Mesothelial cell of epicardium (in vitro differentiated cells): ENCODE measurements at places on chromosomes 3 and 15.
A peak's percentile ranks its signal among the peaks of the same experiment; 100 is the strongest.

DNA sequence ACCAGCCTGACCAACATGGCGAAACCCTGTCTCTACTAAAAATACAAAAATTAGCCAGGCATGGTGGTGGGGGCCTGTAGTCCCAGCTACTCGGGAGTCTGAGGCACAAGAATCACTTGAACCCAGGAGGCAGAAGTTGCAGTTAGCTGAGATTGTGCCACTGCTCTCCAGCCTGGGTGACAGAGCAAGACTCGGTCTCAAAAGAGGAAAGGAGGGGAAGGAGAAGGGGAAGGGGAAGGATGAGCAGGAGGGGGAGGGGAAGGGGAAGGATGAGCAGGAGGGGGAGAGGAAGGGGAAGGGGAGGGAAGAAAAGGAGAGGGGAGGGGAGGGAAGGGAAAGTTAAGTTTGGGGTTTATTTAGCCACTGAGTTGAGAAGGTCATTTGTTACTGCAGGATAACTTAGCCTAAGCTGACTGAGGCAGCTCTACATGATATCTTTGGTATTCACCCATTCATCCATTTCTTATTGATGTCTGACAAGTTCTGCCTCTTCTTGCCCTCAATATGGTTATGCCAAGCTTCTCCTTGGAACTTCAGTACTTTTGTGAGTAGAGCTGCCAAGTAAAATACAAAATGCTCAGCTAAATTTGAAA, 15.9 kb upstream of the ABHD2 start:
- DNase-seq = no peak

DNA sequence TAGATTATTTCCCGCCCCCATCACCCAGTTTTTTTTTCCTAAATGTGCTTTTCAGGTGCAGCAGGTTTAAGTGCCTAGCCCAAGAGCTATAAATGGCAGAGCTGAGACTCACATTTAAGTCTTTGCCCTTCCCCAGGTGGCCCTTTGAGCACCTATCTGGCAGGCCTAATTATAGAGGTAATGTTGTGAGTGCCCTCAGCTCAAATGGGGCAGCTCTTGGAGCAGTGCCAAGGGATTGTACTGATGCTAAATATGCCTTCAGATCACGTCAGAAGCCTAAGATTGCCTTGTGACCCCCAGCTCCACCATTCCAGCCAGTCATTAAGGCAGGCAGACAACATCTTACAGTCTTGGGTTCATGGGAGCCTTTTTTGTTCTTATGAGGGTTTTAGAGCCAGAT, 159.5 kb downstream of the RPLP1 start:
- no peak for DNase-seq

GRCh38 chr15:100905850-100906249, 13.3 kb upstream of the LRRK1 start:
- no peak for DNase-seq

DNA sequence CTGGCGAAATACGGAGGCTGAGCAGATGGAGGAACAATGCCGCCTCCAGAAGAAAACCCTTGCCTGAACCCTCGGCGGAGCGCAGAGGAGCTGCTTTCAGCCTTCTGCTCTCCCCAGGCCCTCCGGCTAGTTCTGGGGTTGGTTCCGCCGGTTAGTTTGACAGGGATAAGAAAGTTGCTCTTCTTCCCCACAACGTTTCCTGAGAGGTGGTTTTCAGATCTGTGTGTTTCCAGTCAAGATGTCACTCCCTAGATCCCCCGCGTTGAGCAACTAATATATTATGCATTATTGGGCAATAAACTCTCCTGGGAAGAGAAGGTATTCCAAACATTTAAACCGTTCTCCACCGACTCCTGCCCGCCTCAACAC, 551 bp downstream of the NLGN1 start:
- DNase-seq = no peak

DNA sequence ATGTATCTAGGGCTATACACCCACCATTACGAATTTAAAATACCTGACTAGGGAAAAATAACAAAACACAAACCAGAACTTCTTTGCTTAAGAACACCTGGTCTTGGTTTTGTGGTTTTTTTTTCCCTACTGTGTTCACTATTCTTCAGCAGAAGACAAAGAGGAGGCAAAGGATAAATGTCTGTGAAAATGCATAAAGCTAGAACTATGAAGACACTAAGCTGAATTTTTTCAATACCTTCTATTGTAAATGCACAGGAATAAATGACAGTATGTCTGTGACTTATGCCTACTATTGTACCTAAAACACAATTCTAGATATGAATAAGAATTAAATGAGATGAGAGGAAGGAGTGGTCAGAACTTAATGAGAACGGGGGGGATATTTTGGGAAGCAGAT, 86.9 kb downstream of the TBL1XR1 start:
- DNase-seq = no peak

DNA sequence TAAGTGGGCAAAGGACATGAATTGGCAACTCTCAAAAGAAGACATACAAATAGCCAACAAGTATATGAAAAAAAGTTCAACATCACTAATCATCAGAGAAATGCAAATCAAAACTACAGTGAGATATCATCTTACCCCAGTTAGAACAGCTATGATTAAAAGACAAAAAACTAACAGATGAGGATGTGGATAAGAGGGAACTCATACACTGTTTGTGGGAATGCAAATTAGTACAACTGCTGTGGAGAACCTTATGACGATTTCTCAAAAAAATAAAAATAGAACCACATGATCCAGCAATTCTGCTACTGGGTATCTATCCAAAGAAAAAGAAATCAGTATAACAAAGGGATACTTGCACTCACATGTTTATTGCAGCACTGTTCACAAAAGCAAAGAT, 28.6 kb downstream of the NEK10 start:
- no peak for DNase-seq

DNA sequence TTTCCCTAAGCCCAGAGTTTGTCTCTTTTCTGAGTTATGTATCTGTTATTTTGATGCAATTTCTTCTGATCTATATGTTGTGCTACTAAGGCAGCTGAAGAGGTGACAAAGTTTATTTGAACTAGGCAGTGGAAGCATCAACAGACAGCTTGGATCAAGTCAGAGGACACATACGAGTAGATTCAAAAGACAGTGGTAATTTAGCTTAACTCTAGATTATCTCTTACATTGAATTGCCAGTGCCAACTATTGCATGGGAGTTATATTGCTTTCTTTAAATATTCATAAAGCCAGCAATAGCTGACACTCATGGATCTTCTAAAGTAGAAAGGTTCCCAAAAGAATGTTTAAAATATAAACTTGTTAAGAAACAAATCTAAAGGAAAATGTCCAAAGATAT, 37.3 kb upstream of the CCDC66 start:
- no peak for DNase-seq

DNA sequence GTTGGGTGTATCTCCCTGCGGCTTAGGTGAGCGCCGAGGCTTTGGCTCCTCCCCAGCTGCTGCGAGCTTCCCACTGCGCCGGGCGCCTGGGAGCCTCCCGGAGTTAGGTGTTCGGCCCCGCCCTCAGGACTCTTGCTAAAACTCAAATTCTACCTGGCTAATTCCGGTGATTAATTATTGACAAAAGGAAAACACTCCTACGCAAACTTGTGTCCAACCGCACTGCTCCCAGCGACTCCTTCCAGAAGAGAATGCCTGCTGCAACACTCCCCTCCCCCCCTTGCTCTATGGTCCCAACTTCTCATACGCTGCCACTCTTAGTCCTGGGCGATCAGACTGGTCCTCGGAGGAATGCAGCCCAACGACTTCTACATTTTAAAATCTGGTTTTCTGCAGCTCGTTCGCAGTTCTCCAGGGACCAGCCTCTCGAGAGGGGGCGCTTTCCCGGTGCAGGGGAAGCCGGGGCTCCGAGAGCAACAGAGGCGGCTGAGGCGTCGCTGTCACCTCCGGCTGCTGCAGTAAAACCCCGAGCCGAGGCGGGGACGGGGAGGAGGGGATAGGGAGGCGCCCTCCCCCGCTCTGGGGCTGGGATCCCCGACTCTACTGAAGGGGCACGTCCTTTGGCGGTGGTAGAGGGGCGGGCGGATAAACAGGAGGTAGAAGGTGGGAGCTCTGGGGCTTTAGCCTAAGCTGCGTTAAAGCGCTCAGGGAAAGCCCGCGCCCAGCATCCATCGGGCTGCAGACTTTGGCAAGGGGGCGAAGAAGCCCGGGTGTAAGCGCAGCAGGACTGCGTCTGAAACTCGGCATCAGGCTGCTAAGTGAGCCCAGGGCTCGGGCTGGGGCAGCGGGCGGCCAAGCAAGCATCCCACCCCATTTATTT, at the start of gene SPTSSB:
SPTSSB (minus strand) TSS at position 77 of the 880 bp plus-strand sequence. CDS start 25,194 bp downstream, outside the sequence.
- DNase-seq = peak; percentile 73

DNA sequence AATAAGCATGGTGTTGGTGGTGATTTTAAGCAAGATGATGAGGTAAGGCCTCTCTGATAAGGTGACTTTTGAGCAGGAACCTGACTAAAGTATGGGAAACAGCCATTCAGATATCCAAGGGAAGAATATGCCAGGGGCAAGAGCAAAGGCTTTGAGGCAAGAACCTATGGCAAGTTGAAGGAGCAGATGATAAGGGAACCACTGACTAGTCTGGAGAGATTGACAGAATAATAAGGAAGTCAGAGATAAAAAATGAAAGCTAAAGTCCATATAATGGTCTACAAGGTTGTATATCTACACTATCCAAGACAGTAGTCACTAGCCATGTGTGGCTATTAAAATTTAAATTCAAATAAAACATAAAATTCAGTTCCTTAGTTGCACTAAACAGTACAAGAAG, 2.5 kb upstream of the C3orf38 start:
- DNase-seq = no peak

DNA sequence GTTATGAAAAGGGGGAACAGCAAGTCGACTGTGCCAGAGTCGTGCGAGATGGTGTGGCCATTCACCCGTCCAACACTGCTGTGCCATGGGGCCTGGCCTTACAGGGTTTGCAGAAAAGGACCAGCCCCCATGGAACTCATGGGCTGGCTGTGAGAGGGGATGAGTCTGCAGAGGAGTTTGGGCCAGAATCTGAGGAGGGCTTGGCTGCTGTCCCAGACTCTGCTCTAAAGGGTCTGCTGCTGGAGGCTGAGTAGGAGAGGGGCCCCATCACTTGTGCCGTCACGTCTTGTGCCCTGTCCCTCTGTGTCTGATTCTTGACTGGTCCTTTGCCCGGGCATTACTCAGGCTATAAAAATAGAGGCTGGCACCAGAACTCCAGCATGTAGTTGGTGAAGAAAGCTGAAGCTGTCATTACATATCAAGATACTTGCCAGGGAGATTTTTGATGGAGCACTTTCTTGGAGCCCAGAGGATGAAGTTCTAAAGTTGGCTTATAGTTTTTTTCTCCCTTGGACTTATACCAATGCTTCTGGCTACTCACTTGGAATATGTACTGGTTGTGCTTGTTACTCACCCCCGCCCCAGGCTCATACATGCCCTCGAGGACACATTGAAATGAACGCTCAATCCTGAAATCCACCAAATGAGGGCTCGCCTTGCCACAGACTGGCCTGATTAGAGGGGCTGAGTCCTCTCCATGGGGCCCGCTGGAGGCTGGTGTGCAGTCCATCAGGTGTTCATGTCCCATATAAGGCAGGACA, 10.2 kb downstream of the PXYLP1 start:
- no peak for DNase-seq

DNA sequence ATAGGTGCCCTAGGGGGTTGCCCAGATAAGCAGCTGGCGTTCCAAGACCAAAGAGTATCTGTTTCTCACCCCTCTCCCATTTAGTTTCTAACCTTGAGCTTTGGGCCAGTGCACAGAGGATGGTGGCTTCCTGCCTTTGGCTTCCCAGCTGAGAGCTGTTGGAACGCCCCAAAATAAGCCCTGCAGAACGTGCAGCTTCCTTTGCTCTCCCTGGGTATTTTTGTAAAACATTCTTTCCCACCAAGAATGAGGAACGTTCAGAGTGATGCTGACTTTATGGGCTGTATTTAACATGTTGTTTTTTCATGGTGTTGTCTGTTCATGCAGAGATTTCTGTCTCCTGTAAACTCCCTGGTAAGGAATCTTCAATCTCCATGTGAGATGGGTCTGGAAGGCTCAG, 63.8 kb downstream of the LPP start:
- DNase-seq = no peak

- no peak for DNase-seq
Measured at GRCh38 chr3:17399586-17399985, 342.8 kb downstream of the TBC1D5 start.

DNA sequence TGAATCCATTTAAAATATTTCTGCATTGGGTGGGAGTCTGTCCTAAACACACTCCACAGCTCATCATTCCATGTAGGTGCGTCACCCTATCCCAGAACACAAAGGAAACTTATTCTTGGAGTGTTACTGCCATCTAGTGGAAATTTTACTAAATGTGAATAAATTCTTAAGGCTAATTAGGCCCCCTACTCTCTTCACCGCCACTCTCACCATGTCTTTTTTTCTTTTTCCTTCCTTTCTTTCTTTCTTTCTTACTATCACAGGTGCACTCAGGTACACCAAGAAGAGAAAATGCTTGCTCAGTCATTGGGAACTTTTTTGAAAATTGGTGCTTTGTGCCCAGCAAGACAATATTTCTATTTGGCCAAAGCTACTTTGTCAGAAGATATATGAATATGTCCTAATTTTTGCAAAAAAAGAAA, 26.4 kb upstream of the ATP8B4 start:
- no peak for DNase-seq

DNA sequence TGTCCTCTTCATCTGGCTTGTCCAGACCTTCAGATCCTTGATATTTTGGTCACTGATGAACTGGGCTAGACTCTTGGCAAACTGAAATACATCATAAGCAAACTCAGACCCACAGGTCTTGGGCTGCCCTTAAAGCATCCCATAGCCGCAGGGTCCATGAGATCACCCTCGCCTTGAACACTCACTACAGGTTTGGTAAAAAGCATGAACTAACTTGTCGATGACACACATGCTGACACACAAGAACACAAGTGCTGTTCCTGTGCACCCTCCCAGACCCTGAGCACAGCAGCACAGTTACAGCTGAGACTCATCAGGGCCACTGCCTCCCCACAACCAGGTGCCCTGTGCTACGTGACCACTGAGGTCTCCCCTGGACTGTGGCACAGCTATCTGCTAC, 21.0 kb downstream of the PFKFB4 start:
- DNase-seq = no peak

- DNase-seq = no peak
Measured at GRCh38 chr15:29862271-29862670, 40.0 kb upstream of the TJP1 start.

- DNase-seq = no peak
Measured at GRCh38 chr3:157746391-157746790, 243.2 kb upstream of the VEPH1 start.

- no peak for DNase-seq
Measured at GRCh38 chr3:62585861-62586260, 212.5 kb upstream of the FEZF2 start.

DNA sequence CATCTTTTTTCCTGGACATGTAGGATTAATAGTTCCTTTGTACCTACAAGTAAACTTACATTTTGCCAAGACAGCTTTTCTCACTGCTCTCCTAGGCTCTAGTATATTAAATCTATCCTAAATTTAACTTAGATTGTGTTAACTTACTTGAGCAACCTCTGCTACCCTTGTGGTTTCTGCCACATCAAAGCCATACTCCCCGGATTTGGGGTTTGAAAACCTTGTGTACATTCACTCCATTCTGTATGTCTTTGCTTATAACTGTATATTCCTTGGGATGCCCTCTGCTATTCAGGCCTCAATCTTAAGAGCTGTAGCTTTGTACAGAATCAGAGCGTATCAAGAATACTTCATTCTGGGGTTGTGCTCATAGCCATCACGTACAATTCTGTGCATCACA, 60.4 kb downstream of the ARIH1 start:
- DNase-seq = no peak

- no peak for DNase-seq
Measured at GRCh38 chr3:105953831-105954230, 85.0 kb upstream of the CBLB start.
